ENCODE measurements at places on chromosomes 16 and 17. TPM values are rescaled to one million over a fixed set of nuclear protein-coding genes. Genes with fewer than 3 reads are reported as not detected.

The VMO1 gene
- total RNA-seq = 0.58 TPM

The ADAD2 gene
- total RNA-seq = not detected

The TRIM47 gene
- total RNA-seq = 69.5 TPM

The ABCA9 gene
- total RNA-seq = not detected

The MFSD6L gene
- total RNA-seq = not detected

The PDIA2 gene
- total RNA-seq = 3.0 TPM

The GOSR1 gene
- total RNA-seq = 14.8 TPM

Data from HT-29 (cell line).